ENCODE measurements at places on chromosomes 7 and 10. TPM values are rescaled to one million over a fixed set of nuclear protein-coding genes. Genes with fewer than 3 reads are reported as not detected.

- DNase-seq: no peak
Observed at GRCh38 chr7:129053938-129054437, 923 bp downstream of the TNPO3 start.

- DNase-seq: no peak
Observed at GRCh38 chr10:100894589-100895294, 18.0 kb upstream of the SLF2 start.

DNA sequence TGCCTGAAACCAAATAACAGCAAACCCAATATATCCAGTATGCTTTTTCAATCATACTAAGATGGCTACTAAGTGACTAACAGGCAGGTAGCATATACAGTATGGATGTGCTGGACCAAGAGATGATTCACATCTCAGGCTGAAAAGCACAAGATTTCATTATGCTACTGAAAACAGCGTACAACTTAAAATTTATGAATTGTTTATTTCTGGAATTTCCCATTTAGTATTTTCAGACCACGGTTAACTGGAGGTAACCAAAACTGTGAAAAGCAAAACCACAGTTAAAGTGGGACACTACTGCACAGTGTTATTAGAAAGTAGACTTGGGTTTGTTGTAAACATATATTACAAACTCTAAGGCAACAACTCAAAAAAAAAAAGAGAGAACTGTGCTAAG, 91.5 kb downstream of the KMT2C start:
- no peak for DNase-seq

GRCh38 chr10:101189461-101190401, 39.5 kb downstream of the LBX1 start:
- DNase-seq: no peak

GRCh38 chr10:59064759-59065539, 111.5 kb upstream of the PHYHIPL start:
- DNase-seq: no peak

DNA sequence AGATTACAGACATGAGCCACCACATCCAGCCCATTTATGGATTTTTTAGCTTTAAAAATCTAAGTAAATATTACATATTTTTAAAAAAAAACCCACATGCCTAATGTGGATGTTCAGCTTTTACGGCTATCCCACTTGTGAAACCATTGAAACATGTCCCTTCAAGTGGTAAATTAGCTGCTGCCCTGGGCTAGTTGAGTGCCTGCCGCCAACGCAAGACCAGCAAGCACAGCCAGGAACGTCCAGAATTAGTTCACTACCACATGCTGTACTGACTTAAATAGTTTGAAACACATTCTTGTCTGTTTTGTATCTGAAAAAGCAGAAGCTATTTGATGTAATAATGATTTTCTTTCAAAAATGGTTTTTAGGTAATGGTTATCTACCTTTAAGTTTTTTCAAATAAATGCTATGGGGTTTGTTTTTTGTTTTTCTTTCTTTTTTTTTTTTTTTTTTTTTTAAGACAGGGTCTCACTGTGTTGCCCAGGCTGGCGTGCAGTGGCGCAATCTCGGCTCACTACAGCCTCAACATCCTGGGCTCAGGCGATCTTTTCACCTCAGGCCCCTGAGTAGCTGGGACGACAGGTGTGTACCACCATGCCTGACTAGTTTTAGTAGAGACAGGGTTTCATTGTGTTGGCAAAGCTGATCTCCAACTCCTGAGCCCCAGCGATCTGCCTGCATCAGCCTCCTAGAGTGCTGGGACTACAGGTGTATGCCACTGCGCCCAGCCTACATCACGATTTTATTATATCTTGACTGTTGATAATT, 57.0 kb downstream of the KLRG2 start:
- DNase-seq: no peak

DNA sequence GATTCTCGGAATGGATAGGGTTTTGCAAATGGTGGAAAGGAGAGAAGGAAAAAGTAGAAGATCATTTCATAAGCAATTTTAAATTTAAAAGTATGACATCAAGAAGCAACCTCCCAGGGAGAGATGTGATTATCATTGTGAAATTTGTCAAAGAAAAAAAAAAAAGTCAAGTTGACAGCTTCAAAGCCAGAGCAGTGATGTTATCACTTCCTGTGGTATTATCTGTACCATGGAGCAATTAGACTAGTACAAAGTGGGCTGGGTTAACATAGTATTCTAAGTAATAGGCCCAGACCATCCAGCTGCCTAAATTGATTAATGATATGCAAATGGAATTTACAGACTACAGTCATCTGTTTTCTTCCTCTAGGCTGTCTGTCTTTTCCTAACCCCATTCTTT, 84.0 kb upstream of the NPY start:
- DNase-seq: no peak

- no peak for DNase-seq
Observed at GRCh38 chr10:46560952-46561351, 4.5 kb upstream of the GPRIN2 start.

GRCh38 chr10:87523731-87524130, 19.0 kb downstream of the MINPP1 start:
- DNase-seq: no peak

GRCh38 chr7:67309764-67310549, 313.3 kb downstream of the TYW1 start:
- no peak for DNase-seq

GRCh38 chr7:50713123-50713965, 69.4 kb downstream of the GRB10 start:
- DNase-seq: no peak

DNA sequence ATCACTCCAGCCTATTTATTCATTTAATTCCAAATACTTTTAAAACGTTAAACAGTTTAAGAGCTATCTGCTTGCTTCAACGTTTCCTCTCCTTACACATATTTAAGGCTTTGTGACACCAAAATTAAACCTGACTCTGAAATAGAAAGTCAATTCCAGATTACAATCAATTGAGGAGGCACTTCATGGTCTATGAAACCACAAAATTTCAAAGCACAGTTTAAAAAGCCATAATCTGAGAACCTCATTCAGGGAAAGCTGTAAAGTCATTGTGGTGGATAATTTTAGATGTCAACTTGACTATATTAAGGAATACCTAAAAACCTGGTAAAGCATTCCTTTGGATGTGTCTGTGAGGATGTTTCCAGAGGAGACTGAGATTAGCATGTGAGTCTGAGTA, 6.2 kb downstream of the SNX13 start:
- DNase-seq: no peak

DNA sequence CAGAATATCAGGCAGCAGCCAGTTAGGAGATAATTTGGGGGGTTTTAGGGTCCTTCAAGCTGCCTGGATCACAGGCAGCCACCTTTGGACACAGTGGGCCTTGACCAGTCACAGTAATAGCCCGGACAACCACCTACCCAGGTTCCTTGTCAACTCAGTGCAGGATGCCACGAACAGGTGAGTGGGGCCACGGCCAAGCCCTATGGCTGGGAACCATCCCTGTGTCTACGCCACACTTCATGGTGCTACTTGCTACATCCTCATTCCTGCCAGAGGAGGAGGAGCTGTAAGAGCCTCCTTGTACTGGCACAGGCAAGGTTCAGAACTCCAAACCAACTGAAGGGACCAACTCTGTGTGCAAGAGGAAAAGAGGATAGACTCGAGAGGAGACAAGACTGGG, 19.9 kb downstream of the ITPRIP start:
- no peak for DNase-seq

DNA sequence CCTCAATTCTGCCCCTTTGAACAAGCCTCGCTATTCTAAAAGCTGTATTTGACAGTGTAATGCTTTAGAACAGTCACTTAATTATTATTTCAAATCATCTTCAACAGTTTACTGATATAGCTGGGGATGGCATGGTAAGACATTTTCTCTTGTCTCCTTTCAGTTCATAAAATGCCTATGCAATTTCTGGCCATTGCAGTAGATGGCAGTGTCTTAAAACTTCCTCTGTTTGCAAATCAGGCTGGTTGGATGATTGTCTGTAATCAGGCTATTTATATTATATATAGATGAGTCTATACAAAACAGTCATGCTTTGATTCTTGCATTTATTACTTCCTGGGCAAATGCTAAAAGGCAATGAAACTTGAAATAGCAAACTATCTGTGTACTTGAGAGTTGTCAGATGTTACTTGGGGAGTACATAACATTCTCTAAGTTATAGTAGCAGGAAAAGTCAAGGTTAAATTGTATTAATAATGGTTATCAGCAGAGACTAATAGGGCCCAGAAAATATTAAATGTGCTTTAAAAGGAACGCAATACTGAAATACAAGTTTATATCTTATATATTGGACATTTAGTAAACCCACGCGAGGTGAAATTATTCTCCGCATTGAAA, 55.5 kb upstream of the LHFPL3 start:
- no peak for DNase-seq

DNA sequence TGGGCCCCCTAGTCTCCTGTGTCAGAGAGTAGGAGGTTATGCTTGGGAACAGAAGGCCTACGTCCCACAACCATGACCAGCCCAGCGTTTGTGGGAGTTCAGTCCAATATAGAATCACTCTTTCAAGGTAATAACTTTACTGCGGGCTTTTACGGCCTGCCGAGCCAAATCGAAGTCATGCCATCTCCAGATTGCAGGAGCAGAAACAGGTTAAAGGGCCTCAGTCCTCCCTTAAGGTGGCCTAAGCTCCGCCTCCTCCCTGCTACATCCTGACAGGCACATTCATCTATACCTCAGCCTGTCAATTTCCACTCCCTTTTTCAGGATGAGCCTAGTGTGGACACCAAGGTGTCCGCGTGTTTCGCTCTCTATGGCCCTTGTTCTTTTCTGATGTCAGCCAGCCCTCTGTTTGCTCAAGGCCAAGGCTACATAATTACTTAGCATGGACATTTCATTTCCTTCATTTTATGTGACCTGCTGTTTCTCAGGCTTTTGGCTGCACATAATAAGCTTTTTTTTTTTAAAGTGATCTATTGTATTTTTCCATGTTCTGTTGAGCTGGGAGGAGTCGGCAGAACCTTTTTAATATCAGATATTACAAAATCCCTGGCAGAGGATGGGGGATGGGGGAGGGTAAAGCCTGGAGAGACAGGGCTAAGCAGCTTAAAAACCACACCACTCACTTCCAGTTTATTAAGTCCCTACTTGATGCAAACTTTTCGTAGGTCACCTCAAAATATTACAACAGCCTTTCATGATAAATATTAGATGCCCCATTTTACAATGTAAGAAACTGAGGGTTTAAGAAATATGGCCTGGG, 84.6 kb downstream of the CACNB2 start:
- no peak for DNase-seq

- DNase-seq: no peak
Observed at GRCh38 chr10:43955978-43956377, 307.3 kb upstream of the ZNF32 start.

DNA sequence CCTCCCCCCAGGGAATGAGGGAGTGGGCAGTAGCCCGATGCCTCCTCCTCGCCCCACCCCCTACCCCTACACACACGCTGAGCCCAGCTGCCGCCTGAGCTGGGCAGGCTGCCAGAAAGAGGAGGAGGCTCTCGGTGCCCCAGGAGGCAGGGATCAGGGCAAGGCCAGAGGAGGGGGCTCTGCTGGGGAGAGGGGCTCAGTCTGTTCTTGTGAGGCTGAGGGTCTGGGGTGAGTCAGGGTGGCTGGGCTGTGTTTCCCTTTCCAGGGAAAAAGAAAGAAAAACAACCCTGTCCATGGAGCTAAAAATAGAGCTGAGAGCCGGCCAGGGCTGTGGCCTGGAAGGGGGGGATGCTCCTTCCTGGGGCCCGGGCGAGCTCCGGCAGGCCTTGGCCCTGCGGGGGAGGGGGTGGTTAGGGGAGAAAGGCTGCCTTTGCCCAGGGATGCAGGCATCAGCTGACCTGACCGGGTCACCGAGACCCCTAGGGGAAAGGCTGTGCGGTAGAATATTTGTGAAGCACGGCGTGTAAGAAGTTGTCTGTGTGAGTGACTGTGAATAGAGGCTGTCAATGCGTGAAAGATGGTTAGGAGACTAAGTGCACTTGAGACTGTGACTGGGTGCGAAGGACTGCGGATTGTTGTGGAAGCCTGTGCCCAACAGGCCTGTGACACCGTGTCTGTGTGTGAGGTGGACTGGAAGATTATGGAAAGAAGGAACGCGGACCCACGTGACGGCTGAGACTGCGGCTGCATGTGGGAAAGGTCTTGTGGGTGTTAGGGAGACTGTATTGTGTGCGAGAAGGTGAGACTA, 1.2 kb upstream of the LZTS2 start:
- DNase-seq: peak; percentile 84

Gene PAXIP1
- total RNA-seq: 13.2 TPM

Gene GJD4
- total RNA-seq: not detected

Gene CUZD1
- not detected for total RNA-seq

Gene FAM24B
- total RNA-seq: 4.5 TPM

Gene CRYGN
- total RNA-seq: not detected

Gene CLRN3
- total RNA-seq: not detected

Gene ZNF485
- total RNA-seq: 12.1 TPM

Gene IGFBP3
- 62.4 TPM for total RNA-seq

Gene PPP1R17
- not detected for total RNA-seq

Gene HMX2
- total RNA-seq: not detected

Gene DPYSL4
- not detected for total RNA-seq
